ENCODE measurements at places on chromosomes 16 and 17.

DNA sequence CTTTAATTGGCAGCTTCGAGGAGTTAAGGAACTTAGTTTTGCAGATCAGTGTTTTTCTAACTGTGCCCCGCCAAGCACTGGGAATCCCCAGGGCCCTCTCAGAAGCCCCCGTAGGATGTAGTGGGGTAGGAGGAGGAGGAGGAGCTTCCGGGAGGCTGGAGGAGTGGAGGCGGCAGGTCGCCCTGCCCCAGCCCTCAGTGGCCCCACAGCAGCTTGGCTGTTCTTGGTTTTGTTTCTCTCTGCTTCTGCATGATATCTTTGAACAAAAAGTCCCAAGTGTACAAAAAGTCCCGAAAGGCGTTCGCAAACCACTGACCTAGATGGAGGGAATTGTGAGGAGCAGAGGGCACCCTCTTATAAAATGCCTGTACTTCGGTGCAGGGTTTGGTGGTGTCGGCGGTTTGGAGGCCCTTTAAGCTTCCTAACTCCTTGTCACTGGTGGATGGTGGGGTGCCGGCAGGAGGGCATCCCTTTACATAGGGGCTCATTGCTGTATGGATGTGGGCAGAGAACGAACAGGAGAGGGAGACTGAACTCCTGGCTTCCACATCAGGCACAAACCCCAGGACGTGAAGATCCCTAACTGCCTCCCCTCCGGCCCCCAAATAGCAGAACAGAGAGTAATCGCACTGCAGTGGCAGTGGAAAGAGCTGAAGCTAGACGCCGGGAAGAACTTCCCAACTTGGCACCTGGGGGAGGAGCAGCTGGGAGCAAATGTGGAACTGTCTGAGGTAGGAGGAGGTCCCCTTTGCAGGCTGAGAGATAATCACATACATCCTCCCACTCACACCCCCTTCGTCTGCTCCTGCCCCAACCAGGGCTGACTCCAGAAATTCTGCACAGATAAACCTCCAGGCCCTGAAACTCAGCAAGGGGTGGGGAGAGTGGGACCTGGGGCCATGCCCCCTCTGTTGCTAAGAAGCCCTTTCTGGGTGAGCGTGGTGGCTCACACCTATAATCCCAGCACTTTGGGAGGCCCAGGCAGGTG is 20.1 kb downstream of the EPOP start:
- no peak for DNase-seq

- no peak for DNase-seq
These were observed 8.7 kb upstream of the UBE2G1 start for GRCh38 chr17:4375039-4375748.

DNA sequence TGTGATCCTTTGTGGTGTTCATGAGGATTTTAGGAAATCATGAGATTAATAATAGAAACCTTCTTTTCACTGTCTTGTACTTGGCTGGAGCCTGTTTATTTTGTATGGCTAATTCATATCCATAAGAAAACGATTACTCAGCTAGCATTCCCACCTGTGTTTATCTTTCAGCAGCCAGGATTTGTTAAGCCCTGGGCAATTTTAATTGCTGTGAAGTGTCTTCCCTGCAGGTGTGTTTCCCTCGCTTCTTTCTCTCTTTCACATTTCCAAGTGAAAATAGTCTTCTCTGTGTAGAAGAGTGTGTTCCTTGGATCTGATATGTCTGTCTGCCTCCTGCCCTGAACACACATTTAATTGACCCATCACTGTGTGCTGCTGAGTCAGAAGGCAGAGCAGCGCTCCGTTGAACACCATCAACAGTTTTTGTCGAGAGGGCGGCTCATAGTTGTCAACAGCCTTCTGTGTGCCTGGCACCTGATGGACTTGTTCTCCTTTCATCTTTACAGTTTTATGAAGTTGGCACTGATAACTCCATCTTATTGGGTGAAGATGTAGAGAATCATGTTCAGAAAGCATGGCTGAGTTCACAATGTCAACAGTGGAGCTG is 83.2 kb downstream of the SPECC1 start:
- no peak for DNase-seq

- no peak for DNase-seq
These were observed 9.6 kb downstream of the PSMD7 start for GRCh38 chr16:74305978-74306784.

DNA sequence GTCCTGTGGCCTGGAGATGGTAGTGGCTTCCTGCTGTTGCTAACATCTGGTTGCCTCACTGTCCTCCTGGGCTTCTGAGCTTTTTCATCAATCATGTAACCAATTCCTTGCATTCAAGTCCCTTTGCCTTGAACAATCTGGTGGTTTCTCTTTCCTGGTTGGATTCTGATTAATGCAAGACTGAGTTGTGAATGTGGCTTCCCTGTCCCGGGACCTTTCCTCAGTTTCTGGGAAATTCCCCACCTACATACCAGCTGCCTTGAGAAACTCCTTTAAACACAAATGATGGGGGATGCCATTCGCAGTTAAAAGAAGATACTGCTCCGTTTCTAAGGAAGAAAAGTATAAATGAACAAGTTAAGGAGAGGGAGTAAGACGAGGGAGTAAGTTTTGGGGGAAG is 39.9 kb upstream of the NLRP1 start:
- DNase-seq, result no peak

DNA sequence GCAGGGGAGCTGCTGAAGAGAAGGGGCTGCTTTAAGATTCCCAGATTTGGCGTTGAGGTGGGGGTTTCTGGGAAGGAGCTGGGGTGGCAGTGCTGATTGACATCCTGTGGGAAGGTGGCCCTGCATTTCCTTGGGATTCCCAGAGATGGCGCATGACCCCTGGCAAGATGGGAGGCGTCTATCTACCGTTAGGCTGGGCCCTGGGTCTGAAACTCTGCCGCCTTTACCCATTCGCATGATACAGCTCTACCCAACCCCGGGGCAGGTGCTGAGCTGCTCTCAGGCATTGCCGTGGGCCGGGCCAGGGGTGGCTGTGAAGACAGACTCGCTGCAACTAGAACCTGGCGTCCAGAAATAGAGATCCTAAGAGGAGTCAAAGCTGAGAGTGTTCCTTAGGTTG is 9.9 kb upstream of the MVD start:
- no peak for DNase-seq

DNA sequence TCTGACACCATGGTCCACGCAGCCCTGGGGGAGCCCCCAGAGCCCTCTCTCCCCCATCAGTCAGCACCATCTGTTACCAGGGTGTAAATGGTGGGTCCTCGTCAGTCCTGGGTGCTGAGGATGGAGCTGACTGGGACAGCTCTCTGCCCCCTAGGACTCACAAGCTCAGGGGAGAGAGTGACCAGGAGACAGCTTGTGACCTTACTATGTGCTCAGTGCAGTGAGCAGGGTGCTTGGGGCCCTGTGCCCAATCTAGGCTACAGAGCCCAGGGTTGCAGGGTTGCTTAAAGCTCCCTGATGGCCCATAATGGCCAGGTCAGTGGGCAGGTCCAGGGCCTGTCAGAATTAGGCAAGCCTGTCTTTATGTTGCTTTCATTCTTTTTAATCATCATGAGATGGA is 11.3 kb downstream of the MMP2 start:
- DNase-seq, result no peak

- no peak for DNase-seq
These were observed 14.3 kb upstream of the NAT9 start for GRCh38 chr17:74790161-74791058.

DNA sequence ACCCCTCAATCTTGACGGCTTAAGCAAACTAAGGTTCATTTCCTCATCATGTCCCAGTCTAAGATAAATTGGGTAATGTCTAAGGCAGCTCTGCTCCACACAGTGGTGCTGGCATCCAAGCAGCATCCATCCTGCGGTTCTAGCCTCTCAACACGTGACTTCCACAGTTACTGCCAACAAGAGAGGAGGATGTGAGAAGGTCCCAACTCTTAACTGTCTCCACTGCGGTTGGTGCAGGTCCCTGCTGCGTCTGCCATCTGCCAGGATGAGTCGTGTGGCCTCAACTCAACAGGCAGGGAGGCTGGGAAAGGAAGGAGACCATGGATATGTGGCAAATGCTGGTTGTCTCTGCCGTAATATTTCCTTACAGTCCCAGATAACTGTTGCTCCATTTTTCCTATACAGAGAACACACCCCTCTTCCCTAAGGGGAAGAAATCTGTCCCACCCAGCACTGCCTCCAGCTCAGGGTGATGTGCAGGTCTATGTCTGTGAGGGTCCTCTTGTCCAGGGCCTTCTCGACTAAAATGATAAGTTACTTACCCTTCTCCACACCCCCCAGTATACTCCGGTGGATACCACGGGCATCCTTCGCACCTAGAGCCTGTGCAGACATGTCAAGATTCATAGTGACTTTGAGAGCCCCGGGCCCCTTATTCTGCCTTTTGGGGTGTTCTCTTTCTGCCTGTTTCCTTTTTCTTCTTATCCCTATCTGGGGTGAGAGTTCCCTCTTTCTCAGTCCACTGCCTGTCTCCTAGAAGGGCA is 64.7 kb downstream of the KCNJ18 start:
- no peak for DNase-seq

- no peak for DNase-seq
These were observed 43.4 kb upstream of the ZC3H18 start for GRCh38 chr16:88526906-88527185.

DNA sequence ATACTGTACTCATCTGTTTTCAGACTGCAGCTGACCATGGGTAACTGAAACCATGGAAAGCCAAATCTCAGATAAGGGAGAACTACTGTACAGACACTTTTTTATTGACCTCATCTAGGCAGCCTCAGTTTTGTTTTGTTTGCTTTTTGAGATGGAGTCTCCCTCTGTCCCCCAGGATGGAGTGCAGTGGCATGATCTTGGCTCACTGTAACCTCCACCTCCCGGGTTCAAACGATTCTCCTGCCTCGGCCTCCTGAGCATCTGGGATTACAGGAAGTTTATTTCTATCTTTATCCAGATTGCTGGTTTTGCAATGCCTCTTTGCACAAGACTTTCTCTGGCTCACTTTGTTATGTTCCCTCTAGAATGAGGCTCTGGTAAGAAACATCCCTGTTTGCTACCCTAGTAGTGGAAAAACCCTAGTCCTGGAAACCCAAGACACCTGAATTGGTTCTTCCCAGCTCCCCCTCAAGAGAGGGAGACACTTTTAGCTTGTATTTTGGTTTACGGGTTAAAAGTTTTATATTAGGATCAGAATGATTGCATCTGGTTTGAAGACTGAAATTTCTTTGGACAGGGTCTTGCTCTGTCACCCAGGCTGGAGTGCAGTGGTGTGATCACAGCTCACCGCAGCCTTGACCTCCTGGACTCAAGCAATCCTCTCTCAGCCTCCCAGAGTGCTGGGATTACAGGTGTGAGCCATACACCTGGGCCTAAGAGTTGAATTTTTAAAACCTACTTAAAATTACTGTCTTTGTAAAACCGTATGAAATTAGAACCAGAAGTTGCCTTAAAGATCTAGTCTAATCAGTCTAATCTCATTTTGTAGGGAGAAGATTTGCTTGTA is 38.9 kb downstream of the ZNF207 start:
- DNase-seq, result no peak

- no peak for DNase-seq
These were observed 12.7 kb upstream of the CD300A start for GRCh38 chr17:74453665-74454196.

Data from NCI-H2107 (cell line).